ENCODE measurements at places on chromosomes 16 and 17.

GRCh38 chr17:16472539-16472938 is 19.5 kb downstream of the LRRC75A start:
- DNase-seq: no peak

- no peak for DNase-seq
These were observed 25.2 kb upstream of the USP36 start for GRCh38 chr17:78865682-78866390.

- peak; percentile 66 for DNase-seq
These were observed 19.8 kb downstream of the HOXB1 start for GRCh38 chr17:48510761-48511604.

- no peak for DNase-seq
These were observed 12.6 kb upstream of the MRPL38 start for GRCh38 chr17:75917141-75917916.

GRCh38 chr17:57357830-57358430 is 101.6 kb downstream of the MSI2 start:
- DNase-seq: no peak

DNA sequence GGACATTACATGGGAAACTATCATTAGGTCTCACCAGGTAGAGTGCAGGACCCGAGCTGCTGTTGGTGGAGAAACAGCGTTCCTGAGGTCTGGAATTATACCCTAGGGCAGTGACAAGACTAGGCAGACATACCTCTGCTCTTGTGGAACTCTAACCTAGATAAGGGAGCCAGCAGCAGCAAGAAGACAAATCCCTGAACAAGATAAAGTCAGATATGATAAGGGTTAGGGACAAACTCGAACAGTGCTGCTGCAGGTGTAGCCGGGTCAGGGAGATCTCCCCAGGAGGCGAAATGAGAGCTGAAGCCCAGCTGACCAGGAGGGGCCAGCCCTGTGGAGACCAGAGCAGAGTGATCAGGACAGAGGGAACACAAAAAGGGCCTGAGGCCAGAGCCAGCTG is 34.7 kb downstream of the ARSG start:
- DNase-seq: no peak

DNA sequence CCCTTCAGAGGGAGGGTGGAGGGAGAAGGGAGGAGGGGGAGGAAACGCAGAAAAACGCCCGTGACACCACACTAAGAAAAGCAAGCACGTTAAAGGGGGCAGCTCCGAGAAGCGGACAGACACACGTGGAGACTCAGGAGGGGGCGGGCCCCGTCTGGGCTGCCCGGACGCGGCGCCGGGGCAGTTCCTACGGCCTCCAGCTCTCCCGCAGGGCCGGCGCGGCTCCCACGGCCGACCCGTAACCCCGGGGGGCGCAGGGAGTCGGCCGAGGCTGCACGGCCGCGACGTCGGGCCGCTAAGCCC is 362 bp downstream of the KLHDC4 start:
- no peak for DNase-seq

DNA sequence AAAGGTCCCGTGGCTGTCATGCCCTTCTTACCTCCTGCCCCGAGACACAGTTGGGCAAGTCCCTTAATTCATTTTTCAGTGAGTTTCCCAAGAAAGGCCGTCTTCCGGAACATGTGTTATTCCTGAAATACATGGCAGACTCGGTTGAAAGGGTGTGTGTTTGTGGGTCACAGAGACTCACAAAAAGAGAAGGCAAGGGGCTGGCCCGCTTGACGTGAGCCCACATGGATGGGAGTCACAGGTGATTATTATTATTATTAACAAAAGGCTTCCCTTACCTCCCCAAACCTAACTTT is 34.1 kb upstream of the CCR7 start:
- no peak for DNase-seq

GRCh38 chr16:84648595-84649510 is 542 bp downstream of the KLHL36 start:
- no peak for DNase-seq

- DNase-seq: no peak
These were observed 17.9 kb downstream of the GAA start for GRCh38 chr17:80119271-80119791.

GRCh38 chr17:51820252-51820651 is 338.3 kb downstream of the CA10 start:
- DNase-seq: no peak

GRCh38 chr17:44780161-44780560 is 21.4 kb downstream of the ADAM11 start:
- DNase-seq: no peak

- DNase-seq: peak; percentile 97
These were observed 28.7 kb upstream of the TNRC6A start for GRCh38 chr16:24700549-24701392.

- DNase-seq: no peak
These were observed 2103.1 kb downstream of the TP53TG3F start for GRCh38 chr16:35562471-35562870.

DNA sequence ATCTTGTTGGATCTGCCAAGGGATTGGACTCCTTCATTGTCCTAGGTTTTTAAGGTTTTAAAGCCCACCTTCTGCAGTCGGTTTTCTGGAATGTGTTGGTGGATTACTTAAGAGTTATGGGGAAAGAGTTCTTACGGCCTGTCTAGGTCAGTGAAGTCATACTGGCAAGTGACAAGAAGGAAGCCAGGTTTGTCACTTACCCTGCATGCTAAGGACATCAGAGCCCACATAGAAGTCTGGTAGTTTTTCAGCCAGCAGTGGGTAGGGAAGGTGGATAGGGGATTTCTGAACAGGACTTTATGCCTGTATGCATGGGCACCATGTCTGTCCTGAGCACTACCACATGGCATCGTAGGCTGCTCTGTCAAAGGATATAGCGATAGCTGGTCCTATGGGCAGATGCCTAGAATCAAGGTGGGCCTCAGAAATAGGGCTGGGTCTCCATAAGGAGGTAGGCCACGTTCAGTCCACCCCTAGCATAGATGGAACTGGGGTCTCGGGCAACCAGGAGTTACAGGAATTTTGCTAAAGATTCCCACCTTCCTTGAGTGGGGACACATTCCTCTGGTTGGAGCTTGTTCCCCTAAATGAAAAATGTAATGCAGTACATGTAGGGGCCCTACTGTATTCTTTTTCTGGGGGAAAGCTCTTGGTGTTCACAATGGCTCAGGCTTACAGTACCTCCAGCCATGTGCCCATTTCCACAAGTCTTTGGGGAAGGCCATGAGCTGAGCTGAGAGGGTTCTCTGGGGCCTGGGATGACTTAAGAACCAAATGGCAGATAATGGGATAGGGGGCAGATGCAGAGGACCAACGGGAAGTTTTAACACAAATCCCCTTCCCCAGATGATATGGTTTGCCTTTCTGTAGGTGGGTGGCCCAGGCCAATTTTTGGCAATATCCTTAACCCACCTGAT is 27.5 kb downstream of the TRPV2 start:
- DNase-seq: no peak

DNA sequence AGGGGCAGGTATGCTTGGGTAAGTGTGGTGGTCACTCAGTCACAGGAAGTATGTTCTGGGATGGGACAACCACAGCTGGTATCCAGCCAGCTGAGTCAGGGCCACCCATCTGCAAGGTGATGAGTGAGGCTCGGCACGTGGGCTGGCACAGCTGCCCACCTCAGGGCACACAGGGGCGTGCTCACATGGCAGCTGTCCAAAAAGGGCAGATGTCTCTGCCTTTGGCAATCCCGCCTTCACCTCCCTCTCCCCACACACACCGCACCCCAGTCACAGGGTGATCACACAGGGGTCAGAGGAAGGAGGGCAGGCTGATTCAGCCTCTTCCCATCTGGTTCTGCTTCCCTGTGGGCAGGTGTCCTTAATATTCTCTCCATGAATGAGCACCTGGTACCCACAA is 85.9 kb upstream of the TOB1 start:
- DNase-seq: no peak

GRCh38 chr17:47654991-47655390 is 5.3 kb downstream of the KPNB1 start:
- no peak for DNase-seq

DNA sequence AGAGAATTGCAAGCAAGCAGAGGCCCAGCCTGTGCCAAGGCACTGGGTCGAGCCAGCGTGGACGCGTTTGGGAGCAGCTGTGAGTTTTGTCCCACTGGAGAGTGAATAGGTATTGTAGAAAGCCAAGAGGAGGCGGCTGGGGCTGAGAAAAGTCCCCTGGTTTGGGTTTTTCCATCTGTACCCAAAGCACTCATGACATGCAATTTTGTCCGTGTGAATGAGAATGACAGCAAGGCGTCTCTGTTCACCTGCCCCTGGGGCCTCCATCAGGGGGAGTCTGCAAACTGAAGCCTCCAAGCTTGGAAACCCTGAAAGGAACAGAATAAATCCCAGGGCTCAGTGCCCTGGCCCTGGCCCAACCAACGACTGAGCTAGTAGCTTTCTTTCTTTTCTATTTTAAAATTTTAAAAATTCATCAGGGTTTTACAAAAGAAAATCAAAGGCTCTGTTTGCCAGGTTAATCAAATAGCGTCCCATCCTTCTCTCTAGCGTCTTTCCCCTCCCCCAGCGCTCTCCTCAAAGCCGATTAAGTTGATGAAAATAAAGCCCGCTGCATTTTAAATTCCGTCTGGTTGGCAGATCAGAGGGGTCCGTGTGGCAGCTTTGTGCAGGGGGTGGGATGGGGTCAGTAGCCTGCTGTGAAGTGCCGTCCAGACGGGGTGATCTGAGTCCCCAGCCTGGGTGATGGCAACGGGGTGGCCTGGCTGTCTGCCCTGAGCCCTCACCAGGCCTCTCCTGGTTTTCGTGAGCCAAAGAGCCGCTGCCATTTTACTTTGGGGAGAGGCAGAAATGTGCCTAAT is 171.0 kb downstream of the KATNIP start:
- DNase-seq: no peak

GRCh38 chr17:45218895-45219661 is 2.6 kb upstream of the FMNL1 start:
- peak; percentile 41 for DNase-seq

Data from GM04503 (cell line).